RWPE2 (cell line): ENCODE measurements at places on chromosomes 16 and 17.
A peak's percentile ranks its signal among the peaks of the same experiment; 100 is the strongest.

- no peak for DNase-seq
Observed at GRCh38 chr17:65334406-65334805, 197.2 kb downstream of the RGS9 start.

- no peak for DNase-seq
Observed at GRCh38 chr17:78658281-78658785, 81.1 kb upstream of the DNAH17 start.

- peak; percentile 71 for DNase-seq
Observed at GRCh38 chr16:53094013-53094630, 39.3 kb downstream of the CHD9 start.

GRCh38 chr17:41967141-41967920 lies 736 bp downstream of the CNP start:
- no peak for DNase-seq

- no peak for DNase-seq
Observed at GRCh38 chr16:31325171-31325570, 29.8 kb upstream of the ITGAX start.

DNA sequence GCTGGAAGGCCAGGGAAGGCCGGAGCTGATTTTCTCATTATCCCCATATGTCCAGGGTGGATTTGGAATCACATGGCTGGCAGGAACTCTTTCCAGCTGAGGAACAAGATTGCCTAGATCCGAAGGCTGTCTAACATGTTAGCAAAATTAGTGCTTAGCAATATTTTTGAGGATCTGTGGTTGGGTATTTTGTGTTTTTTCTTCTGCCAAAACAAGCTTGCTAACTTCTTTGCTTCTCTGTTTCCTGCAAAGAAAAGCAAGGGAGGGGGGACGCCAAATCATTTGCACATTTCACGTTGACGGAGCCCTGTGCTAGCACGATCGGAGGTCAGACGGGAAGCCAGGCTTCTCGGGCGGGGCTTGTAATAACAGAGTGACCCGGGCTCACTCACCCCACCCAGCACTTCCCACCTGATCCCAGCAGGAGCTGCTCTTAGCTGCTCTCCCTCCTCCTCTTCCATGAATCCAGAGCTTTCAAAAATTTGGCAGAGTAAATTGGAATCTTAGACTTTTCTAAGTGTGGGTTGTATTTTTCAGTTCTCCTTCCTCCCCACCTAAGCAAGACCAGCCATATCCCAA lies 33.3 kb upstream of the FOXF1 start:
- DNase-seq, result no peak
